ENCODE measurements at places on chromosomes 4 and X.

GRCh38 chr4:62028745-62029144, 828.6 kb downstream of the ADGRL3 start:
- DNase-seq, result no peak

DNA sequence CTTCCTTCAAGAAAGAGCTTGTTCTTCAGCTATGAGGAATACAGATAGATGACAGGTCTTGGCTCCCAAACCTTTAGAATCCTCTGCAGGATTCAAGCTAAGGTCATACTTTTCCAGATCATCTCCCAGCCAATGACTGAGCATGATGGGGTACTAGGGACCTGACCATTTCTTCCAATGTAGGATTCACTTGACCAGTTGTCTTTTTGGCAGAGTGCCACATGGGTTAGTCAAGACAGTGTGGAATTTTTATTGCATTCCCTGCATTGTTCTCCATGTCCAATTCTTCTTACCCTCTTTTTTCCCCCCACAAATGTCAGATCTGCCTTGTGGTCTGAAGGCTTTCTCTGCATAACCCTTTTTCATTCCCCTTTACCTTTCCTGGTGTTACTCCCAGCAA, 99.5 kb downstream of the CCSER1 start:
- DNase-seq, result no peak

DNA sequence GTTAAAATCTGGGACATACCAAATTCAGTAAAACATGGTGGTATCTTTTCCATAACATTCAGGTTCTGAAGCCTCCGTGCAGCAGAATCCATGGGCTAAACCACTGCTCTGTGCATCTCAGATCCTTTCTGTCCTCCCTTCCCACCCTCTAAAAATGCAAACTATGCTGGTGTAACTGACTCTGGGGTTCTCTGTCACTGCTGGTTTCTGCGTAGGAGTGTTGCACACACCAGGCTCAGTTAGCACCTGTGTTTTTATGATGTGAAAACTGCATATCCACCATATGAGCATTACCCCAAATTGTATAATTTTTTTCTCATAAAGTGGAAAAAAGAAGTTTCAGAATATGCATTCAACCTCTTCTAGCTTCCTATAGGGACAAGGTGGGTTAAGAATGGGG, 22.4 kb upstream of the IL21 start:
- DNase-seq, result no peak

- no peak for DNase-seq
These were observed 183.1 kb upstream of the LEF1 start for GRCh38 chr4:108351791-108352190.

- DNase-seq, result no peak
These were observed 63.7 kb upstream of the CD99 start for GRCh38 chrX:2627272-2627867.

DNA sequence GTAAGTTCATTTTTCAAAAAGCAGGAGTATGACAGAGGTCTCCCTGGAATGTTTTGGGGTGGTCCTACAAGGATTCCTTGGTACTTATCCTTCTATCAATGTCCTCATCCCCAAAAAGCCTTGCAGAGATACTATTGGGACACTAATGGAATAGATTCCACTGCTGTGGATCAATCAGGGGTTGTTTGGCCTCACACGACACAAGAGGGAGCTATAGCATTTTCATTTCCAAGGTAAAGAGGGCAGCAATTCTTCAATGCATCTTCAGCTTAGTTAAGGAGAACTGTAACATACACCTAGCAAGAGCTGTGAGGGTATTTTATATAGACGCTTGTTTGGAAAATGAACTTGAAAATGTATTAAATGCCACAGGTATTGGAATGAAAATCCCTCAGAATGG, 50.9 kb downstream of the USP26 start:
- no peak for DNase-seq

DNA sequence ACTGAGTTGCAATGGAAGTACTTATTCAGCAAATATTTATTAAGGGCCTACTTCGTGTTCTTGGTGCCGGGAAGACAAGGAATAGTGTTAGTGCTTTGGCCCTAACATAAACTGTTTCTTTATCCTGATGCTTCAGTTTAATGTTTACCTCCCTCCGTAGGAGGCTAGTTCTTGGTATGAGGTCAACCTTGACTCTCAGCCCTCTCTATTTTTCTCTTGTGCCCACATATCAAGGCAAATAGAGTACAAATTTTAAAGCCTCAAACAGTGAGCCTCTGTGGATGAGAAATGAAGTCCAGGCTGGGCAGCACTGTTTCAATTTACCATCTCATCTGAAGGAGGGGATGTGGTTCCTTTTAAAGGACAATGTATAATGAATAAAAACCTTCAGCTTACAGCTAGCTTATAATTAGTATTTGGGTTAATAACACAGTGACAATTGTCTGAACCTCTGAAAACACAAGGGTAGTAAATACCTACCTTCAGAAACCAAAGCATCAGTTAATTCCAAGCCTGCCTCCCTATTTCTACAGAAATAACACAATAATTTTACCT, 68.5 kb downstream of the SH3RF1 start:
- no peak for DNase-seq

DNA sequence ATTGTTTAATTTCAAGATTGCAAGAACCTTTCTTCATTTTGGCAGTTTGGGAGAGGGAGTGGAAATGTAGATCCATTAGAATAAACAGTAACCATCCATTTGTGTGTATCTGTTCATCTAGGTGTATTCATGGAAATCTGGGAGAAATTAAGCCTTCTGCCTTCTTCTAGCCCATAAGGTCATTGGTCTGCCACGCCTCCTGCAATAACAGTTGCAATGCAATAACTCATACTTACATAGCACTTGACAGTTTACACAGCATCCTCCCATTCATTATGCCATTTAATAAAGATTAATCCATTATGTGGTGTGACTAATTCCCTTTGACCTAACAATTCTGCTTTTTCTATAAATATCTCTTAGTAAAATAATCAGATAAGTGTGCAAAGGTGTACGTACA, 42.6 kb downstream of the SHROOM4 start:
- no peak for DNase-seq

DNA sequence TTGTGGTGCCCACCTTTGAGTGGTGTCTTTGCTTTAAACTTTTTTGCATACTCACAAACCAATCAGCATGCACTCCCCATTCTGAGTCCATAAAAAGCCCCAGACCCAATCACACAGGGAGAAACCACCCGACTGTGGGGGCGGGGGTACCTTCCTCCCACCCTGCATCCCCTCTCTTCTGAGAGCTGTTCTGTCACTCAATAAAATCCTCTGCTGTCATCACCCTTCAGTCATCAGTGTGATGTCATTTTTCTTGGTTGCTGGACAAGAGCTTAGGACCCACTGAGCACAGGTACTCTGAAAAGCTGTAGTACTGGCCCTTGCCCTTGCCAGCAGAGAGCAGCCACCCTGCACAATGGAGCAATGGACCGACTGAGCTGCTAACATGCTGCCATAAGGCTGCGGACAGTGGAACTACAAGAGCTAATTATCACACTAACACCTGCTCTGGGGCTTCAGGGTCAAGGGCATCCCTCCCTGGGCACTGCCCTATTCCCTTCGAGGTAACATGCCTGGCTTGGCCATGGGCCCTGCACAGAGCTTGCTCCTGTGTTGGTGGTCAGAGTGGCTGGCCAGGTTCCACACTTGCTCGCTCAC, 62.9 kb upstream of the PGRMC2 start:
- DNase-seq, result no peak

DNA sequence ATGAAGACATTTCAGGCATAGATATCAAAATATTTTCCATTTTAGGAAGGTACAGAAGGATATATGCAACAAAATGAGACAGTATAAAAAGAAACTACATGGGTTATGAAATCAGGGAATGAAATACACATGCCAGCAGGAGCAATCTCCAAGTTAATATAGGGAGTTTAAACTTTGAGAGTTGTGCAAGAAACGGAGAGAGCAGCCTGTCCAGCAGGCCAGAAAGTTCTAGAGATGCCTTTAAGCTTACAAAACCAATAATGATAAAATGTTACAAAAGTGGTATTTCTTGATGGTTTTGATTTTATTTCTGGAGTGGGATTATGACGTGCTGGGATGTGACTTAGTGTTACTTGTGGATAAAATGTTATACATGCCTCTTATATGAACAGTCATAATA, 2047.9 kb downstream of the ARAP2 start:
- DNase-seq, result no peak

- no peak for DNase-seq
These were observed 503.1 kb upstream of the LCORL start for GRCh38 chr4:18524667-18525066.

DNA sequence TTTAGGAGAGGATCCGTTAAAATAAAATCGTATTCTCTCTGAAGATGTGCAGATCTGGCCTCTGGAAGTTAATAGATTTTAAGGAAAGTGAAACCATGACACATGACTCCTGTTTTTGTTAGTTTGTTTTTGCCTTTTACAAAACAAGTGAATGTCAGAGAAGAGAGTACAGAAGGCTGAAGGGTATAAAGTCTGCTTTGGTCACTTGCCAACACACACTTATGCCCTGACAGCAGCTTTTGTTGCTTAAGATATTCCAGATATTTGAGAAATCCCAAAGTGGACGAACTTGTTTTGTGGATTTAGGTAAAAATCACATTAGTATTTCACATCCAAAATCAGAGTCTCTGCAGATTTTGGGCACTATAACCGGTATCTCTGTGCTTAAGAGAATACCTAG, 192.4 kb upstream of the RASGEF1B start:
- no peak for DNase-seq

DNA sequence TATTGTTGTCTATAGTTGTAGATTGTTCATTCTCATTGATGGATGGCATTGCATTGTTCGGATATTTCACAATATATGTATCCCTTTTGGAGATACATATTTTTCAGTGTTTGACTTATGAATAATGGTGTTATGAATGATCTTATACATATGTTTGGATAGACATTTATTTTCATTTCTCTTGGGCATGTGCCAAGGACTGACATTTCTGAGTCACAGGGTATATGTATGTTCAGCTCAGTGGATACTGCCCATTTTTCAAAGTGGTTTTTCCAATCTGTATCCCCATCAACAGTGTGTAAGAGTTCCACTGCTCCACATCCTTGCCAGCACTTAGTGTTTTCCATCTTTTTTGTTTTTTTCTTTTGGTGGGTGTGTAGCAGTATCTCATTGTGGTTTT, 45.0 kb upstream of the RAB40AL start:
- DNase-seq, result no peak

DNA sequence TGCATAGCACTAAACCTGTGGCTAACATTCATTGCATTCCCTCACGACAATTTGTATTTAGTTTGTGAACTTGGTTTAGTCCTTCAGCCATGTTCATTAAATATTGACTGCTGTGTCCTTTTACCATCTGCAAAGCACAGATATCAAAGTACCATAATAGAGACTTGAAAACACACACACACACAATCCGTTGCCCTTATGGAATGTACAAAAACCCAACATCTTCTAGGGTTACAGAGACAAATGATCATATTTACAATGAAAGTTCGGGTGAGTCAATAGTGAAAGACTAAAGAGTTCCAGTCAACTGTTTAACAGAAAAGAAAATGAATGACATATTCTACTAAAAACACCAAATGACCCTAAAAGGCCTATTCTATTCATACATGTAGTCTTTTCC, 50.8 kb upstream of the TXK start:
- no peak for DNase-seq

DNA sequence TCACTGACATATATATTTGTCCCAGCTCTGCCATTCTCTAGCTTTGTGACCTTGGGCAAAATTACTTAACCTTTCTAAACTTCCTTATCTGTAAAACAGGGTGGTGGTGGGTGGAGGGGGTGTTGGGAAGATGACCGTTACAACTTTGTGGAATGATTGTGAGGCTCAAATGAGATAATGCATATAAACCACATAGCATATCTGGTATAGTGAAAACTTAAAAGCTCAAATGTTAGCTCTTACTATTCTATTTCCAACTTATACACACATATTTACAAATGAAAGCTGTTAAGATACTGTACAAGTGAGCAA, 52.9 kb upstream of the HPRT1 start:
- no peak for DNase-seq

- no peak for DNase-seq
These were observed 26.6 kb downstream of the TNIP2 start for GRCh38 chr4:2729533-2729875.

DNA sequence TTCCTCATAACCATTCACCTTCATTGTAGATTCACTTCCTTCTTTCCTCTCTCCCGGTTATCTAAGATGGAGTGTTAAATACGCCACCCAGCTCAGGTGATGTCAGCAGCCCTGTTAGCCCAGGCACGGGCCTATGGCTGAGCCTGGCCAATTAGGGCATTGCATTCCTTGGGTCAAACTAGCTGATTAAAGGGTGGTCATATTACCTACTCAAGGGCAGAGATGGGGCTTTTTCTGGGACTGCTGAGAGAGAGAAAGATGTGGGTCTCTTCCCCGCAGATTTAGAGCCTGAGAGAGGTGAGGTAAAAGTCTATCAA, 39.9 kb upstream of the AFAP1 start:
- no peak for DNase-seq

- DNase-seq, result no peak
These were observed 91.6 kb upstream of the CXorf51A start for GRCh38 chrX:146906166-146906565.

DNA sequence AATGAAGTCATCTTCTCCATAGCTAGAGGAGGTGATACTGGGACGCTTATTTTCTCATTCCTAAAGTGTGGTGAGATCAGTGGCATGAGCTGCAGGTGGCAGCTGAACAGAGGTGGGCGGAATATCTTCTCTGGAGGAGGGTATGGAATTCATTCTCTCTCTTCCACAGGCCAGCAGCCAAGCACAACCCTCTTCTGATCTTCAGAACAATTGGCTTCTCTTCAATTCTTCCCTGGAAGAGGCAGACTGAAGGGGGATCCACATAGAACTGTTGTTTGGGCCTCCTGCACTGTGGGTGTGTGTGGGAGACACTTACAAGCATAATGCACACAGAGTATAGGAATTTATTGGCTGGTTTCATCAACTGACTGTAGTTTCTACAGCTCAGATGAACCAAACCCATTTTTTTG, 180.4 kb upstream of the RASGEF1B start:
- no peak for DNase-seq

- DNase-seq, result no peak
These were observed 24.8 kb downstream of the CXCL1 start for GRCh38 chr4:73894001-73894400.

Data from D721Med (cell line).